GM06990 (cell line): ENCODE measurements at places on chromosomes 5 and 9.

DNA sequence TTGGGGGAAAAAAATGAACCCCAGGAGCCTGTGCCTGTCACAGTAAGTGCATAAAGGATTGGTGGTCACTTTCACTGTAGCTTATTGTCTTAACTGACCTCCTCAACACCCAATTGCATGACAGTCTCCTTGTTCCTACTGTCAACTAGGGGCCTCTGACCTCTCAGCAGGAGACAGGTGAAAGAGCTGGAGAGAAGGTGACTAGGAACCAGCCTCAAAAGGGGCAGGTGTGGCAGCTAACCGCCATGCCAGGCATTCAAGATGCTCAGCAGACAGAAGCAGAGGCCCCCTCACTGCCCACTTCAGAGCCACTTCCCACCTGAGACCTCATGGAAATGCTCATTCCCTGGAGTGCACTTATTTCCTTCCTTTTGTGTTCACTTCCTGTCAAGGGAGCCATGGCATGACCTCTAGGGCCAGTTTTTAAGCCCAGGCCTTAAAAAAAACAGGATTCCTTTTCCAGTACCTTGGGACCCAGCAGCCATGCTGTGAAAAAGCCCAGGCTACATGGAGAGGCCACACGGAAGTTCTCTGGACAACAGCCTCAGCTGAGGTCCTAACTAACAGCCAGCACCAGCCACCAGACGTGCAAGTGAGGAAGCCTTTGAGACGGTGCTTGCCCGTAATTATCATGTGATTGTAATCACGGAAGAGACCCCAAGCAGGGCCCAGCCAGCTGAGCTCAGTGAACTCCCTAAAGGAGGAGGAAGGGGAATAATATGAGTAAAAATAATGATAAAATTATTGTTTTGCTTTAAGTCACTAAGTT is 74.9 kb downstream of the NSUN2 start:
- DNase-seq = no peak

DNA sequence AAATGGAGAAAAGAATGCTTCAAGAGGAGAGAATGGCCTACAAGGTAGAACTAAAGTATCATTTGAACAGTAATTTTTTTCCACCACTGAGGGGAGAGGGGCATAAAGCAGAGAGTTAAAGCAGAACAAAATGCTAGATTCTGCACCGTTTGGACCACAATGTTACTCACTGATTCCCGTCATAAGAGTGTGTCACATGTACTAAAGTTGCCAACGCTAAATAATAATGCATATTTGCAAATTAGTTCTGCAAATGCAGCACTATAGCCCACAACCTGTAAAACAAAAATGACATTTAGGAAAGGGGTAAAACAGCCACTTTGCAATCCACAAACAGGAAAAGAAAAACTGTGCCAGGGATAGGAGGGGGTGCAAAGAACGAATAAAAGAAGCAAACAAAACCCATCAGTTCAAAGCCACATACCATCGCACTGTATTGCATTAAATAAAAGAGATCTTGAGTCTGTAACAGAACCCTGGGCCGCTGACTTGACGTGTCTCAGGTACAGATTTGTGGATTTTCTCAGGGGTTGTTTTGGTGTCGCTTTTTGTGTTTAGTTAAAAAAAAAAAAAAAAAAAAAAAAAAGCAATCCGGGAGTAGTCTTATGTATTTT is 7.7 kb upstream of the NFIB start:
- DNase-seq = no peak

GRCh38 chr9:33306037-33306436 is 15.7 kb downstream of the NFX1 start:
- DNase-seq = no peak

GRCh38 chr5:166165596-166165995 is 2125.8 kb upstream of the WWC1 start:
- no peak for DNase-seq

DNA sequence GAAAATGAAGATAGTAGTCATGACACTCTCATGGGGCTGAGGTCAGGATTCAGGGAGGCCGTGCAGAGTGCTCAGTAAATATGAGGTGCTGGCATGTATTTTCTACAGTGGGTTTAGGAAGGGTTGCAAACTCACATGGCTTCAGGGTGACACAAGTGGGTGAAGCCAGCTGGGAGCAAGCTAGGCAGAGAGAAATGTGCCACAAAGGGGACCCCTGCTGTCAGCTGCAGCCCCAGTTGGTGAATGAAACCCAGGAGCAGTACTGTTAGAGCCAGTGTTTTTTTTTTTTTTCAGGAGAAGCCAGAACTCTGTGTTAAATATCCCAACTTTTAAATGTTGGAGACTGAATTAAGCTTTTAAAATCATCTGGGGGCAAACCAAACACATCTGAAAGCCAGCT is 75.3 kb downstream of the INSYN2B start:
- DNase-seq = no peak

GRCh38 chr9:32331240-32331639 is 53.2 kb upstream of the ACO1 start:
- DNase-seq = no peak

DNA sequence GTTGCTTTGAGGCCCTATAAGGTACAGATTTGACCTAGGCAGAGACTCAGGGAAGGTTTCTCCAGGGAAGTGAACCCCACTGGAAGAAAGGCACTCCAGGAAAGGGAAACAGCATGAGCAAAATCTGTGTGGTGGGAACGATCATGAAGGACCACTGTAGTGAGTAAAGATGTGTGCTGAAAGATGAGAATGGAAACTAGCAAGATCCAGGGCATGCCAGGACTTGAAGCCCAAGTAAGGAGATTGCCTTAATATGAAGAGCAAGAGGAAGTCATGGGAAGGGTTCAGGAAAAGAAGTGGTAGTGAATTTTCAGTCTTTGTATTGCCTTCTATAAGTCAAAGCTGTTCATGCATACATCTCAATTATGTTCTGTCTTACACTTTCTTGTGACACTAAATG is 55.2 kb upstream of the SLIT3 start:
- DNase-seq = no peak

DNA sequence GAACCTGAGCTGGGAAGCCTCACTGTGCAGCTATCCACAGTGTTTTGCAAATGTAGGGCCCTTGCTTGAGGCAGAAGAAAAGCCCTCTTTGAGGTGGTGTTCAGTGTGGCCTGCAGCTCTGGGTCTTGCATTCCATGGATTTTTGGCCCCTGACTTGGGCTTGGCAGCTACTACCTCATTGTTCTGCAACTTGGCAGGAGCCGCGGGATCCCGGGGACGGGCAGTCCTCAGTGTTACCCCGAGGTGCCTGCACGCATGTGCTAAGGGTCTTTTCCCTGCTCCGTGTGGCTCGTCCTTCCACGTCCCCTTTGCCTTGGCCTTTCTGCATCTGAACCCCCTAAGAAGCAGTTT is 39.8 kb downstream of the NEK6 start:
- no peak for DNase-seq

GRCh38 chr5:68953875-68954617 is 139.8 kb upstream of the SLC30A5 start:
- DNase-seq = no peak

DNA sequence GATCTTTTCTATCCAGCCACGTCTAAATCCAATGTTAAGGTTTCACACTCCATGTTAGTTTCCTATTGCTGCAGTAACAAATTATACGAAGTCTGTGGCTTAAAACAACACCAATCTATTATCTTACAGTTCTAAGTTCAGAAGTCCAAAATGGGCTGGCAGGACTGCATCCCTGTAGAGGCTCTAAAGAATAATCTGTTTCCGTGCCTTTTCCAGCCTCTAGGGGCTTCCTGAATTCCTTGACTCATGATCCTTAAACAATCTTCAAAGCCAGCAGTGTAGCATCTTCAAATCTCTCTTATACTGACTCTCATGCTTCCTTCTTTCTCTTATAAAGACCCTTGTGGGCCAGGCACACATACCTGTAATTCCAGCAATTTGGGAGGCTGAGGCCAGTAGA is 6.8 kb downstream of the PLGRKT start:
- no peak for DNase-seq

DNA sequence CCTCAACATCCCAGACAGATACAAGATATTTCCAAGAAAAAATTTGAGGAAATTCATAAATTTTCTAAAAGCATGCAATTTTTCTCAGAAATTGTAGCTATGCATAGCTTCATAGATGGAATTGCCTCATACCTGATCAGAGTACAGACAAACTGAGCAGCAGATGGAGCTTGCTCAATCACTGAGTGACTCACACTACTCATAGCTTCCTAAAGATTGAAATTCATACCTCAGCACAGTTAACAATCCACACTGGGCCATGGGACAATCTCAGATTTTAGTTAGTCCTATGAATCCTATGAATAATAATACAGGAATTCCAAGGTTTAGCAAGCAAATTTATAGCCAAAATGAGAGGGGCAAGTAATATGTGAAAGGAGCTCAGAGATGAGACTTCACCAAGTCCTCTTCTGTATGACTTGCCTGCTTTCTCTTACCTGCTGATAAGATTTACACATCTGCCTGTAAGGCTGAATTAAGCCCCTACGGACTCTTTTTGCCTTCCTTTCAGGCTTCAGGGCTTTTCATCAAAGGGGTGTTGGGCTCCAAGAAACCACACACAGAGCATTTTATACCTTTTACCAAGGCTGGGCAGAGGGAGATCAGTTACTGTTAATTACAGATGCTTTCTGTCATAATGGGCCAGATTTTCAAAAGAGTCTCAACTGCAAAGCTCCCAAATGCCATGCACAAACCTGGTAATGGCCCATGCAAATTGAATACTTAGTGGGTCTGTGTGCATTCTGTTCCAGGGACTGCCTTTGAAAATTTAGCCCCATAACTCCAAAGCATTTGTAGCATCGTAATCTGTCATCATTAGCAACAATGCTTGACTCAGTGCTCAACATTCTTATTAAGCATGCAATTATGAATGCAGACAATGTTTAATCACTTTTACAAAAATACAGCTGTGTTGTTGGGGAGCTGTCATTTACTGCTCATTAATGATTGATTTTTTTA is 439.3 kb downstream of the DTWD2 start:
- DNase-seq = no peak

DNA sequence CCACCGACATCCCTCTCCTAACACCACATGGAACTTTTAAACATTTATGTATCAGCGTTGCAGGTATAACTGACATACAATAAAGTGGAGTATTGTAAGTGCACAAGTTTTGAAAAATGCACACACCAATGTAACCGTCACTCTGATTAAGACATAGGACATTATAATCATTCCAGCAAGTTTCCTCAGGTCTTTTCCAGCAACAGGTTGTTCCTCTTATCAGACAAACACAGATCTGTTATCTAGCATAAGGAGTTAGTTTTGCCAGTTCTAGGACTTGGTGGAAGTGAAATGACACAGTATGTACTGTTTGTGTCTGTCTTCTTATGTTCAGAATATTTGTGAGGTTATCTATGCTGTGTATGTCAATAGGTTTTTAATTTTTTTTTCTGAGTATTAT is 69.5 kb upstream of the TRPC7 start:
- no peak for DNase-seq

DNA sequence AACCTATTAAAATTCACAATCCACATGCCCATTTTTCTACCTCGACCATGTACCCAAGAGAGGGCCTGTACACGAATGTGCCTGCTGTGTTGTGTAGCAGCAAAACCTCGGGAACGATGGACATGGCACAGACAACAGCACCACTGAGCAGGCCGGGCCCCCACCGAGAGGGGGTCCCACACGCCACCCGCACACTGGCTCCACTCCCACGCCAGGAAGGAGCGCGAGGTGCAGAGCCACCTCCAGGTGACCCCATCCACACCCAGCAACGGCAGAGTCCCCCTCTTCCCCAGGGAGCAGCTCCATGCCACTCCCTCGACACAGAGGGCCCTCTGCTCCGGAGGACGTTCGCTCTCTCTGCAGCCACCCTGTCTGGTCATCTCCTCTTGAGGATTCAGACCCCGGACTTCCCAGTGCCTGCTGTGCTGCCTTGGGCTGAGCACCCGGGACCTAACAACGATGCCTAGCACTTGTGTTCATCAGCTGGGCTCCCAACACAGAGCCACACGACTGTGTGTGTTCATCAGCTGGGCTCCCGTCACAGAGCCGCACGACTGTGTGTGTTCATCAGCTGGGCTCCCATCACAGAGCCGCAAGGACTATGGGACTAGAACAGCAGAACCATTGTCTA is 25.3 kb upstream of the ADAMTS2 start:
- no peak for DNase-seq

- DNase-seq = no peak
Observed at GRCh38 chr5:171166766-171167165, 142.3 kb upstream of the TLX3 start.
